ENCODE measurements at places on chromosomes 6 and 20. TPM values are rescaled to one million over a fixed set of nuclear protein-coding genes. Genes with fewer than 3 reads are reported as not detected.

GRCh38 chr6:1485678-1486077 lies 96.3 kb downstream of the FOXF2 start:
- no peak for DNase-seq
- no peak overlapping the region for H3K4me3 ChIP-seq
- no peaks in the 10 kb centered on the region for H3K4me1 ChIP-seq

Gene KCNK16
- total RNA-seq = not detected

Gene FHL5
- total RNA-seq = not detected

DNA sequence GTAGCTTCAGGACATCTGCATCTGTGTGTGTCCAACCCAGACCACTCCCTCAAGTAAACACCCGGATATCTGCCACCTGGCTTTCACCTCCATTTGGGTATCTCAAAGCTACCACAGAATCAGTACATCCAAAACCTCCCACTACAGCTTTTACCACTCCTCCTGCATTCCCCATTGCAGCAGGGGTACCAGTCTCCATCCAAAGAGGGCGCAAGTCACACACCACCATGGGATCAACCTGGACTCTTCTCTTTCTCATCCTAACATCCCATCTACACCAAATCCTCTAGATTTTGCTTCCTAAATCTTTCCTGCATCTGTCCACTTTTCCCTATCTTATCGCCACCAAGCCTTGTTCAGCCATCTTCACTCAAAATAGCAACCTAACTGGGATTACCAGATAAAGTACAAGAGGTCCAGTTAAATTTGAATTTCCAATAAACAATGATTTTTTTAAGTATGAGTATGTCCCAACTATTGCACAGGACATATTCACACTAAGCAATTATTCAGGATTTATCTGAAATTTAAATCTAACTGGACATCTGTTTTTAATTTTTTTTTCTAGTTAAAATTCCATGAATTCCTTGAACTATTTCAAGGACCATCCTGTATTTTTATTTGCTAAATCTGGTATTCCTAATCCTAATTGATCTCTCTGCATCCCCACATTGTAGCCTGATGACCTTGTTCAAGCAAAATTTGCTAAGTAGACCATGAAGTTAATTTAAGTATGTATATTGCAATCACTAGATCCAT lies 164.3 kb upstream of the MLN start:
- H3K4me3 ChIP-seq = no peak overlapping the region
- peaks cover 46% of the 10 kb centered on the region for H3K27me3 ChIP-seq
- no peaks in the 10 kb centered on the region for H3K4me1 ChIP-seq
- no peaks in the 10 kb centered on the region for H3K36me3 ChIP-seq

Gene ZNF165
- 0.54 TPM for total RNA-seq

Gene CAGE1
- 0.12 TPM for total RNA-seq

GRCh38 chr6:41470029-41470330 lies 76.2 kb upstream of the FOXP4 start:
- H3K4me1 ChIP-seq = peaks cover 6% of the 10 kb centered on the region
- H3K36me3 ChIP-seq = no peaks in the 10 kb centered on the region
- DNase-seq = no peak
- peak overlapping the region; percentile 18 for H3K4me3 ChIP-seq
- peaks cover 67% of the 10 kb centered on the region for H3K27me3 ChIP-seq

Gene UNC5CL
- total RNA-seq = 1.1 TPM

All from activated CD4-positive, alpha-beta T cell treated with anti-CD3 and anti-CD28 coated beads, Interleukin-2, amount 10 ng/mL, durations not matched to agents 7 days and 5 days (primary cell).